Activated naive CD4-positive, alpha-beta T cell treated with anti-CD3 and anti-CD28 coated beads for 36 hours (primary cell): ENCODE measurements at places on chromosomes 2 and 18. TPM values are rescaled to one million over a fixed set of nuclear protein-coding genes. Genes with fewer than 3 reads are reported as not detected.
A peak's percentile ranks its signal among the peaks of the same experiment; 100 is the strongest.

The MERTK gene
- 0.57 TPM for total RNA-seq

The FBLN7 gene
- 39.0 TPM for total RNA-seq

The HRH4 gene
- total RNA-seq, result not detected

The ABCG8 gene
- not detected for total RNA-seq

The RTP5 gene
- total RNA-seq, result not detected

The SF3B1 gene
- 248 TPM for total RNA-seq

The PPP1R1C gene
- not detected for total RNA-seq

The OR6B2 gene
- not detected for total RNA-seq

GRCh38 chr2:25251071-25251421 lies 82.7 kb upstream of the POMC start:
- DNase-seq, result peak; percentile 52

DNA sequence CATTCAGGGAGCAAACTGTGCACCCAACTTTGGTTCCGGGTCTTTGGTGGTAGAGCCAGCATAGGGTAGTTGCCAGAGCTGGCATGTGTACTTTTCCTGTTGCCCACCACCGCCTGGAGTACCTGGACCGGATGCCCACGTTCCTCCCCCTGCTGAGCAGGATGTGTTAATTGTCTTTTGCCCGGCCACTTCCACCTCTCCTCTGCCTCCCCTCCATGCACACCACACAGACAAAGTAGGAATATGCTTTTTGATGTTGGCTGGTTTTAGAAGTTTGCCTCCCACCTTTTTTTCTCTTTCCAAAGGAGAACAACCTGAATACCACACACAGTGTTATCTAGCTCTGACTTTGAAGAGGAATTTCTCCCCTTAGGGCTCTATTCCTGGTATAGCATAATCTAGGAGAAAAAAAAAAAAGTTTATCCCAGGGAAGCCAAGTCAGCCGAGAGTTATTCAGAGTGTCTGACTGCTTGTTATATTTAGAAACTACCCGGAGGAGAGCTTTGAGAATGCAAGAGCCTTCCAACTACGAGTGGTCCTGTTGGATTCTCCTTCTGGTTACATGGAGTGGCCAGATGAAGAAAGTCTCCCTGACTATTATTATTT lies 111.9 kb downstream of the SETBP1 start:
- DNase-seq, result no peak

- DNase-seq, result peak; percentile 23
These were observed 100.0 kb downstream of the BAZ2B start for GRCh38 chr2:159516241-159516758.

DNA sequence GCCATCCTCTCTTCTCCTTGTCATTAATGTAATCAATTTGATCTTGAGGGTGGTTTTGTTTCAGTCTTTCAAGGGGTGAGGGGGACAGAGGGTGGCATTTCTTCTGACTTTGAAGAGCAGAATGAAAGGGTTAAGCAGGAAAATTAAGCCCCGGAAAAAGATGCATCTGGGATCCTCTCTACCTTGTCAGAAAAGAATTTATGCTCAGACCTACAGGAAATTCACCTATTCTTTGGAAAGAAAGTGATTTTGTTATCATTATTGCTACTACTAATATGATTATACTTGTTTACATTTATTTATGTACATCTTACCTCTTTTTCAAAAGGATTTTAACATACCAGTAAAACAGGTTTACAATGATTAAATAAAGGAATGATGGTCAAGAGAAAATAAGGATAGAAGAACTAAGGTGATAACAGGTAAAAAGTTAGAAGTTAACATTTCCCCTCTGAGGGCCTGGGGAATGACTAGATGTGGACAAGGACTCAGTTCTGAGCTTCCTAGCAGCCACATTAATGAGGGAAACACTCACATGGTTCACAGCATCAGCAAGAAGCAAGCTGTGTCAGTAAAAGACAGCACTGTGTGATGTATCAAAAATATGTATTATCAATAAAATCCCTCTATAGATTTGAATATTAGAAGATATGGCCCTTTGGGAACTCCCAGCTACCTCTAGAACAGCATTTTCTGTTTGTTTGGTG lies 151.4 kb downstream of the MYCN start:
- DNase-seq, result no peak

- no peak for DNase-seq
These were observed 1.4 kb downstream of the HTR2B start for GRCh38 chr2:231123362-231123898.

- no peak for DNase-seq
These were observed 97.5 kb upstream of the SPATS2L start for GRCh38 chr2:200209030-200209429.

DNA sequence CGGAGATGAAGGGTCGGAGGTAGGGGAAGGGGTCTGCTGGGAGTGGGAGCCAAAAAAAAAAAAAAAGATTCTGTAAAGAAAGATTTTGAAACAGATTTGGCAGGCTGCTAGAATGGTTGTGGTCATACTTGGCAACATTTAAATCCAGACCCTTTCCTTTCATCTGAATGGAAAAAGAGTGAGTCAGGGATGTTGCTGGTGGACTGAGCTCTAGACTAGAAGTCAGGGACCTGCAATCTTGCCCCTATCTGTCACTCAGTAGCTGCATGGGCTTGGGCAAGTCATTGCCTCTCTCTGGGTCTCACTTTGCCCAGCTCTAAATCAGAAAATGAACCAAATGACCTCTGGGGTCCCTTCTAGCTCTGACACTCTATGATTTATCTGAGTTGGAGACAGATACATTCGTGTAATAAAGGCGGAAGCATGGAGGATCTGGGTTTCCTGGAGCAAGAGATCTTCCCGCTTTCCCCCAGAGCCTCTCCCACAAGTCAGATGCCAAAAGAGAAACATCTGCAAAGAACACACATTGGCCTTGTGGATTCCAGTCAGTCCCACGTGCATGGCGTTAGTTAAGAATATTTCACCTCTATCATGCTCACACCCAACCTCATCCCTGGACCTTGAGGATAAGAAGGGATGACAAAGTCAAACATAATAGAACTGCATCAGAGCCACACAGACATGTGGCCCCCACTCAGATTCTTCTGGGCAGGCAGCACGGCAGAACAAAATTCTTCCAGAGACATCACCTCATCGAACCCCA lies 58.5 kb downstream of the ADD2 start:
- DNase-seq, result no peak

DNA sequence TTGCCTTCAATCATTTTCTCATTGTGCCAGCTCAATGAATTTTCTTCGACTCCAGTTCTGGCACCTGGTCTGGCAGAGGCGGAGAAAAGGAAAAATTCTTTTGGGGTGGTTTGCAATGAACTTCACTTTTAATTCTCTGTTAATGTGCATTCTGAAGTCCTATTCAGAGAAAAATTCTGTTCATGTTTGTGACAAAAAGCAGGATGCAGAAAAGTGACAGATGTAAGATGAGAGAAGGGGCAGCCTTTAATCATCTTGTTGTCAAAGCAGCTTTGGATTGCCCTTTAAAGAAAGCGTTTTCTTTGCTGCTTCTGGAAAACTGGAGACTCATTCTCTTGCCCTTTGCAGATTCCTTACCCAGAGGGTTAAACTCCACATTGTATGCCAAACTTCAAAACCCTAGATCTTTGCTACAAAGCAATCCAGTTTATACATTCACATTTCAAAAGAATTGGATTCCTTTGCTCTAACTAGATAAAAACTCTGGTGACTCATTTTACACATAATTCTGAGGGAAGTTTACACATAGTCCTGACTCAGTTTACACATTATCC lies 94.6 kb upstream of the CAVIN2 start:
- no peak for DNase-seq

- DNase-seq, result no peak
These were observed at the start of gene MYO3B for GRCh38 chr2:170177950-170178781. MYO3B (plus strand) TSS chr2:170178147; CDS start chr2:170178288, 141 bp downstream.

GRCh38 chr2:40786636-40787035 lies 334.7 kb upstream of the SLC8A1 start:
- DNase-seq, result no peak

DNA sequence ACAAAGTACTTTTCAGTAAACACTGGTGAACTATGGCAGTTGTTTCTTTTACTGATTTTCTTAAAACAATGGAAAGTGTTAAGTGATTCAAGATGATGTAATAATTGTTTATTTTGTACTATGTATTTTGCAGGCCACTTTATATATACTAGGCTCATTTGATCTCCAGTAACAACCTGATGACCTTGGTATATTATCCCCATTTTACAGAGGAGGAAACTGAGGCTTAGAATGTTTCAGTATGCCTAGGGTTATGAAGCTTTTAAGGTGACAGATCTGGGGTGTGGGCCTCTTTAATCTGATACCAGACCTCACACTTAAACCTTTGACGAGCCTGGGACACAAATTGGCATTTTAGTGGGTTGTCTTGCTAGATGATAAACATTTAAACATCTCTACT lies 63.2 kb downstream of the ITGB1BP1 start:
- DNase-seq, result no peak

- peak; percentile 11 for DNase-seq
These were observed 185.8 kb downstream of the NRP2 start for GRCh38 chr2:205868053-205868452.

GRCh38 chr2:119960821-119961220 lies 52.1 kb upstream of the EPB41L5 start:
- DNase-seq, result no peak

- no peak for DNase-seq
These were observed 585.2 kb downstream of the CPS1 start for GRCh38 chr2:211141646-211142045.

GRCh38 chr2:121247534-121247933 lies 37.5 kb downstream of the TFCP2L1 start:
- no peak for DNase-seq

- DNase-seq, result no peak
These were observed 37.3 kb upstream of the PEX13 start for GRCh38 chr2:60980071-60980815.

DNA sequence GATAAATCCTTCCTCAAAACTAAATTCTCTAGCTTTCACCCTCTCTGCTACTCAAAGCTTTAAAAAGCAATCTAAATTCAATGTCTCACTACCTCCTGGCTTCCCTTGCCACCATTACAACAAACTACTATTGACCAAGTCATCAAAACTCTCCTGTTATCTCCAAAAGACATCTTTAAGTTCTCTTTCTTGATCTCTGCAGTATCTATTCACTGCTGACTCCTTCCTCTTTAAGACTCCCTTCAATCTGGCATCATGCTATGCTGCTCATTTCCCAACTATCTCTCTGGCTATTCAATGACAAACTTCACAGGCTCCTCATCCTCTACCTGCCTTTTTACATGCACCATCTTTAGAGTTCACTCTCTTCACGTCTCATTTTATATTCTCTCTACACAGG lies 5.9 kb downstream of the PPP3R1 start:
- DNase-seq, result no peak

GRCh38 chr2:3754795-3755194 lies 51.4 kb downstream of the DCDC2C start:
- DNase-seq, result no peak

- no peak for DNase-seq
These were observed 11.7 kb upstream of the FHL2 start for GRCh38 chr2:105410554-105410953.

- DNase-seq, result no peak
These were observed 3057.4 kb downstream of the RPIA start for GRCh38 chr2:91748902-91749301.

- peak; percentile 68 for DNase-seq
These were observed 300.9 kb downstream of the PHLPP1 start for GRCh38 chr18:63016270-63016669.
